ENCODE measurements at places on chromosomes 6 and 20.

DNA sequence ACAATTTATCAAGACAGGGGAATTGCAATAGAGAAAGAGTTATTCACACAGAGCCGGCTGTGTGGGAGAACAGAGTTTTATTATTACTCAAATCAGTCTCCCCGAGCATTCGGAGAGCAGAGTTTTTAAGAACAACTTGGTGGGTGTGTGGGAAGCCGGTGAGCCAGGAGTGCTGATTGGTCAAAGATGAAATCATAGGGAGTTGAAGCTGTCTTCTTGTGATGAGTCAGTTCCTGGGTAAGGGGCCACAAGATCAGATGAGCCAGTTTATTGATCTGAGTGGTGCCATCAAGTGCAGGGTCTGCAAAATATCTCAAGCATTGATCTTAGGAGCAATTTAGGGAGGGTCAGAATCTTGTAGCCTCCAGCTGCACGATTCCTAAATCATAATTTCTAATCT is 50.0 kb upstream of the ECI2 start:
- DNase-seq: no peak

- DNase-seq: no peak
These were observed 42.5 kb upstream of the RFPL4B start for GRCh38 chr6:112304680-112305079.

DNA sequence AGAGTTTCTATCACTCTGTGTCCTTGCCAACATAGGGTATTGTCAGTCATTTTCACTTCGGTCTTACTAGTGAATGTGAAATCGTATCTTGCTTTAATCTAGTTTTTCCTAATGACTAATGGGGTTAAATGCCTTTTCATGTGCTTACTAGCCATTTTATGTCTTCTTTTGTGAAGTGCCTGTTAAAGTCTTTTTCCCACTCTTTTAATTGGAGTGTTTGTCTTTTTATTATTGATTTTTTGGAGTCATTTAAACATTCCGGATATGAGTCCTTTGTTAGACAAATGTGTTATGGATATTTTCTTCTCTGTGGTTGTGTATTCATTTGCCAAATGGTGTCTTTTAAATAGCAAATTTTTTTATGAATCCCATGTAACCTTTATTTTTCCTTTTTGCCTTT is 194.6 kb downstream of the CDH26 start:
- DNase-seq: no peak

GRCh38 chr6:46293641-46294316 is 123.0 kb upstream of the ENPP5 start:
- no peak for DNase-seq

Data from EH (cell line).